ENCODE measurements at places on chromosomes 3 and 15.

DNA sequence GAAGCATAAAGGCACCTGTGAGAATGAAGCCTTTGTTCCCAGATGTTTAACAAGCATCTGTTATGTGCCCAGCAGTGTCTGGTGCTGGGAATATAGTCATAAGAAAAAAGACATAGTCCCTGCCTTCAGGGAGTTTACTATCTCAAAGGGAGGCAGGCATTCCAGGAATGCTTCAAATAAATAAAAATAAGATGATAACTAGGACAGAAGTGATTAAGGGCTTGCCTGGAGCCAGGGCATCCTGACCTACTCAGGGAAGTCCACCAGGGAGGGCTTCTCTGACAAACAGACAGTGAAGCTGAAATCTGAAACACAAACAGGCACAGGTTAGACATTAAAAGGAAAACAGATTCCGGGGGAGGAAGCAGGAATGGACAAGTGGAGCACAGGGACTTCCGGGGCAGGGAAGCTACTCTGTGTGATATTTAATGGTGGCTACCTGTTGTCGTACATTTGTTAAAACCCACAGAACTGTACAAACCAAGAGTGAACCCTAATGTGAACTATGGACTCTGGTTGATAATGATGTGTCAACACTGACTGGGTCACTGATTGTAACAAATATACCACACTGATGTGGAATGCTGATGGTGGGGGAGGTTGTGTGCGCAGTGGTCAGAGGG lies 53.3 kb downstream of the ITGB5 start:
- no peak for DNase-seq

DNA sequence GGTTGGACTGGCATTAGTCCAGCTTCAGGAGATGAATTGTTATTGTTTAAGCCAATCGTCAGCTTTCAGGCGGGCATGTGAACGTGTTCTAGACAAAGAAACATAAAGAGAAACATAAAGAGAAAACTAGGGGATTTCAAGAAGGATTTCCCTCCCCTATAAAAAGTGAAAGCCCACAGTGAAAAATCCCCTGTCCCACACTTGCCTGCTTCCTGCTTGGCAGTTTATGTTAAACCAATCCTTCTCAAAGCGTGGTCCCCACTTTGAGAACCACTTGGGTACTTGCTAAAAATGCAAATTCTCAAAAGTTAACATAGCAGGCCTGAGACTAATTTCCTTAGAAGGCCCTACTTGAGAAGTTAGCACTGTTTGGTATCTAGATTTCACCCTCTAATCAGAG lies 293.0 kb upstream of the SOX14 start:
- DNase-seq, result no peak

DNA sequence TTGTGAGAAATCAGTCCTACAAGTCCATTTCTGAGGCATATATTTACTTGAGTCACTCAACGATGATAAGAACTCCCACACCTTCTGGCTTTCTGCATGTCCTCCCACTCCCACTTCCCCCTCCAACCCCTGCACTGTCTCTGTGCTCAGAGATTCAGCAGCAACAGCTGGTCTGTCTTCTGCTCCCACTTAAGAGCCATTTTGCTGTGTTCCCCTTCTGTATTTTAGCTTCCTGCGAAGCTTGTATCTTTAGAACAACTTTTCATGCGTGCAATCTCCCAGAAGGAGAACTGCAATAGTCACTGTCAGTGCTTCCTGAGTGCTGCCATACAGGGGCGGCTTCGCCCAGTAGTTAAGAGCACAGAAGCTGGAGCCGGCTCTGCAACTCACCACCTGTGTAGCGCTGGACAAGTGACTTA lies 90.0 kb upstream of the SPATA12 start:
- DNase-seq, result no peak

- DNase-seq, result no peak
Observed at GRCh38 chr3:137760341-137761098, 3.6 kb upstream of the SOX14 start.

GRCh38 chr3:121660356-121661171 lies at the start of gene HCLS1:
Gene HCLS1 (minus strand): TSS chr3:121660903. CDS start chr3:121658347, 2,556 bp downstream.
- peak; percentile 35 for DNase-seq

- DNase-seq, result no peak
Observed at GRCh38 chr15:59137566-59137965, 32.6 kb downstream of the CCNB2 start.

GRCh38 chr3:187327845-187328244 lies 36.3 kb upstream of the MASP1 start:
- DNase-seq, result no peak

Measured in stimulated activated CD8-positive, alpha-beta memory T cell treated with anti-CD3 and anti-CD28 coated beads, Interleukin-7, amount 100 ng/mL, for 24 hours (primary cell).